Lower lobe of right lung (tissue), 2 donors: ENCODE measurements at places on chromosomes 1 and 21. TPM values are rescaled to one million over a fixed set of nuclear protein-coding genes. Genes with fewer than 3 reads are reported as not detected.

Gene AADACL3
- total RNA-seq = not detected

DNA sequence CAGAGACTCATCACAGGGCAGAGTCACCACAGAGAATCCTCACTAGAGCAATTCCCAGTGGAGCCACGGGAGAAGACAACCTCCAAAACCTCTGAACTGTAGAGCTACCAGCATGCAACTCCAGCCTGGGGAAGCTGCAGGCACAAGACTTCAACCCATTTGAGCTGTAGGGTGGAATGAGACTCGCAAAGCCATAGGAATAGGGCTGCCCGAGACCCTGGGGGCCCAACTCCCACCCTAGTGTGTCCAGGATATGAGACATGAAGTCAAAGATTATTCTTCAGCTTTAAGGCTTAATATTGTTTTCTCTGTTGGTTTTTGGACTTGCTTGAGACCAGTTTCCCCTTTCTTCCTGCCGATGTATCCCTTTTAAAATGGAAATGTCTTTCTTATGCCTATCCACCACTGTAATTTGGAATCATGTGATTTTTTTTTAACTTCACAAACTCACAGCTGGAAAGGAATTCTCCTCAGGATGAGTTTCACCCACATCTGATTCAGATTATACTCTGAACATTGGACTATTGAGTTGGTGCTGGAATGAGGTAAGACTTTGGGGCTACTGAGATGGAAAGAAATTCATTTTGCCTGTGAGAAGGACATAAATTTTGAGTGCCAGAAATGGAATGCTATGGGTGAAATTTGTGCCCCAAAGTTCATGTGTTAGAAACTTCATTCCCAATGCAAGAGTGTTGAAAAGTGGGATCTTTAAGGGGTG lies 59.6 kb upstream of the ST6GALNAC5 start:
- H3K4me1 ChIP-seq = no peaks in the 10 kb centered on the region
- no peak overlapping the region for H3K4me3 ChIP-seq
- H3K27ac ChIP-seq = no peak overlapping the region
- no peaks in the 10 kb centered on the region for H3K36me3 ChIP-seq
- DNase-seq = no peak
- H3K27me3 ChIP-seq = no peaks in the 10 kb centered on the region

DNA sequence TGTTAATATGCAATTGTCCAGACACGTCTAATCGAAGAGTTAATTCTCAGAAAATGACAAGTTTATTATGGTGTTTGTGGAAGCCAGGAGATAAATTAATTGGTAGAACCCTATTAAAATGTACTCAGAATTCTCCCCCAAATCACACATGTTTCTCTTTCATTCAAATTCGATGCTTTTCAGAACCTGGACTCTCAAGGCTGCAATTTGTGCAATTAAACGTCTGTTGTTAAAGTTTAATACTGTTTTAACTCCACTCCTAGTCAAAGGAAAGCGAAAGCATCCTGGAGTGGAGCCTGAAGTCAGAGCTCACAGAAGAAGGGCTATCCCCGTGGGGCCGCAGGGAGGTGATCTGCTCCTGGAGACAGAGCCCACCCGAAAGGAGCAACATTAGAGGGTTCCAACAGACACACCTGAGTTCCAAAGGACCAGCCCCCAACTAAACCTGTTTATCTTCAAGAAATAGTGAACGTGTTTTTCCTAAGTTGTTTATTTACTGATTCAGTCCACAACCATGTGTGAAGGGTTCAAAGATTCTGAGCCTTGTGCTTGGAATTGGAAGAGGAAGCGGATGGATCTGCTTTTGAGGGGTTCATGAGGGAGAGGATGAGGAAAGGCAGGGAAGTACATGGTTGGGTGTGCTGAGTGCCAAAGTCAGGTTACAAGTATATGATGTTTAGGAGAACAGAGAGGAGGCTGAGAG lies 68.0 kb upstream of the AKT3 start:
- H3K4me1 ChIP-seq = peaks cover 10% of the 10 kb centered on the region
- no peaks in the 10 kb centered on the region for H3K36me3 ChIP-seq
- no peak for DNase-seq

- no peaks in the 10 kb centered on the region for H3K27me3 ChIP-seq
- H3K36me3 ChIP-seq = no peaks in the 10 kb centered on the region
- no peak for DNase-seq
- no peak overlapping the region for H3K4me3 ChIP-seq
- no peak overlapping the region for H3K27ac ChIP-seq
These were observed 28.9 kb downstream of the ITLN2 start for GRCh38 chr1:160925652-160926244.

Gene INAVA
- 7.8 TPM for total RNA-seq

DNA sequence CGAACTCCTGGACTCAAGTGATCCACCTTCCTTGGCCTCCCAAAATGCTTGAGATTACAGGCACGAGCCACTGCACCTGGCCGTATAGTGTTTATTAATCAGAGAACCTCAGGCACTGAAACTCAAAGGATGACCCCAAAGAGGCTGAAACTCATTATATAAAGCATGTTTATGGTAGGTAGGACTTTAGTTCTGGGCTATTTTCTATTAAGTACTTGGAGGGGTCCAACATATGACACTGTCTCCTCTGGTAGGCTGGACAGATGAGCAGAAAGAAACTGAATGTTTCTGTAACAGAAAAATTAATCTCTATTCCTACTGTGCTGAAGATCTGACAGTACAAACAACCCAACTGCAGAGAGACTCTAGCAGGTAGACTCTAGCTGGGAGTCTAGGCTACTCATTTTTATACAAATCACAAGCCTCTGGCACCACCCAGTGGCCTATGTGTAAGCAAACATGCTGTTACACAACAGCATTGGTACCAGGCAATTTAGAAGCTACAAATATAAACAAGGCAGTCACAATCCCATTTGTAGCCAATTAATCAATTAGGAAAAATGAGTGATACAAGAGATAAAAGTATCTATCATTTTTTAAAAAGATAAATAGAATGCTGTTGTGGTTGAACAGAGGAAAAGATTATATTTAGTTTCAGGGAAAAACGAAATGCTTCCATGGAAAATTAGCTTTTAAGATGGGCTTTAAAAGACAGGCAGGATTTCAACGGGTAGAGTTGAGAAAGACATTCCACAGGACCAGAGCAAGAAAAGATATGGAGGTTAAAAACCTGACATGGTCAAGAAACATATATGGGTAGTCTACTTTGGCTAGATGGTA lies 10.4 kb downstream of the DCAF8 start:
- peaks cover 23% of the 10 kb centered on the region for H3K36me3 ChIP-seq
- H3K27ac ChIP-seq = peak overlapping the region; percentile 40
- peaks cover 23% of the 10 kb centered on the region for H3K4me1 ChIP-seq
- peak; percentile 60 for DNase-seq
- H3K27me3 ChIP-seq = no peaks in the 10 kb centered on the region

Gene KDM1A
- total RNA-seq = 38.6 TPM

GRCh38 chr1:98086156-98086555 lies 165.3 kb upstream of the DPYD start:
- H3K4me1 ChIP-seq = no peaks in the 10 kb centered on the region
- H3K27me3 ChIP-seq = no peaks in the 10 kb centered on the region
- no peak overlapping the region for H3K4me3 ChIP-seq
- H3K36me3 ChIP-seq = no peaks in the 10 kb centered on the region
- H3K27ac ChIP-seq = no peak overlapping the region

DNA sequence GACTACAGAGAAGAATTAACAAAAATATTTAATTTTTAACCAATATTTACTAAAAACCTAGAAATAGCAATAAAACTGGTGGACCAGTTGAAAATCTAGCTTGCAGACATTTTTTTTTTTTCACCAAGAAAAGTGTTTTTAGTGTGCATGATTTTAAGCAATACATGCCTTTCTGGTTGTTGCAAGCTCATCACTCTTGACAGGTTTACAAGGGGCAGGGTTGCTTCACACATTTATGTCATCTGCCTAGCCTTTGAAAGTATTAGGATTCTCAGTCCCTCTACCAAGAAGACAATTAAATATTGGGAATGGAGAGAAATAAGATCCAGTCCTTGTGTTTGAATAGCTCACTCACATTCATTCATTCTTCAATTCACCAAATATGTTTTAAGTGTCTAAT lies 53.8 kb upstream of the LYPLAL1 start:
- DNase-seq = no peak
- H3K4me3 ChIP-seq = no peak overlapping the region
- no peaks in the 10 kb centered on the region for H3K36me3 ChIP-seq
- H3K4me1 ChIP-seq = no peaks in the 10 kb centered on the region

GRCh38 chr1:39898648-39899603 lies 2.8 kb downstream of the MYCL start:
- H3K36me3 ChIP-seq = no peaks in the 10 kb centered on the region
- peaks cover 43% of the 10 kb centered on the region for H3K27me3 ChIP-seq
- peak; percentile 57 for DNase-seq
- peaks cover 30% of the 10 kb centered on the region for H3K4me1 ChIP-seq
- H3K4me3 ChIP-seq = no peak overlapping the region

Gene ZSWIM5
- total RNA-seq = 3.6 TPM

- no peaks in the 10 kb centered on the region for H3K27me3 ChIP-seq
- H3K4me1 ChIP-seq = peaks cover 3% of the 10 kb centered on the region
- no peak for DNase-seq
These were observed 23.6 kb upstream of the KIRREL1 start for GRCh38 chr1:157969697-157970485.

- no peak for DNase-seq
- H3K36me3 ChIP-seq = no peaks in the 10 kb centered on the region
- H3K4me1 ChIP-seq = peaks cover 9% of the 10 kb centered on the region
- H3K4me3 ChIP-seq = no peak overlapping the region
- no peak overlapping the region for H3K27ac ChIP-seq
- no peaks in the 10 kb centered on the region for H3K27me3 ChIP-seq
These were observed 71.6 kb downstream of the DNTTIP2 start for GRCh38 chr1:93807311-93807930.

DNA sequence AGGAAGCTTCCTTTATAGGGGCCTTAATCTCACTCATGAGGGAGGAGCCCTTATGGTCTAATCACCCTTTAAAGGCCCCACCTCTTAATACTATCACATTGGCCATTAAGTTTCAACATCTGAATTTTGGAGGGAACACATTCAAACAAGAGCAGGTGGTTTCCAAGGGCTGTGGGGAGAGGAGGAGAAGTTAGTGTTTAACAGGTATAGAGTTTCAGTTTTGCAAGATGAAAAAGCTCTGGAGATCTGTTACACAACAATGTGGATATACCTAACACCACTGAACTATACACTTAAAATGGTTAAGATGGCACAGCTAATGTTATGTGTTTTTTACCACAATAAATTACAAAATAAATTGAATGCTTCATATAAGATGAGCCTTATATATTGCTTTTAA lies 113.4 kb upstream of the DNAH14 start:
- no peaks in the 10 kb centered on the region for H3K4me1 ChIP-seq
- H3K4me3 ChIP-seq = no peak overlapping the region
- H3K27me3 ChIP-seq = no peaks in the 10 kb centered on the region
- DNase-seq = no peak

- no peaks in the 10 kb centered on the region for H3K36me3 ChIP-seq
- no peak for DNase-seq
- H3K27ac ChIP-seq = no peak overlapping the region
- H3K4me1 ChIP-seq = peaks cover 20% of the 10 kb centered on the region
- no peak overlapping the region for H3K4me3 ChIP-seq
These were observed 50.1 kb downstream of the ZNF281 start for GRCh38 chr1:200359610-200360163.

DNA sequence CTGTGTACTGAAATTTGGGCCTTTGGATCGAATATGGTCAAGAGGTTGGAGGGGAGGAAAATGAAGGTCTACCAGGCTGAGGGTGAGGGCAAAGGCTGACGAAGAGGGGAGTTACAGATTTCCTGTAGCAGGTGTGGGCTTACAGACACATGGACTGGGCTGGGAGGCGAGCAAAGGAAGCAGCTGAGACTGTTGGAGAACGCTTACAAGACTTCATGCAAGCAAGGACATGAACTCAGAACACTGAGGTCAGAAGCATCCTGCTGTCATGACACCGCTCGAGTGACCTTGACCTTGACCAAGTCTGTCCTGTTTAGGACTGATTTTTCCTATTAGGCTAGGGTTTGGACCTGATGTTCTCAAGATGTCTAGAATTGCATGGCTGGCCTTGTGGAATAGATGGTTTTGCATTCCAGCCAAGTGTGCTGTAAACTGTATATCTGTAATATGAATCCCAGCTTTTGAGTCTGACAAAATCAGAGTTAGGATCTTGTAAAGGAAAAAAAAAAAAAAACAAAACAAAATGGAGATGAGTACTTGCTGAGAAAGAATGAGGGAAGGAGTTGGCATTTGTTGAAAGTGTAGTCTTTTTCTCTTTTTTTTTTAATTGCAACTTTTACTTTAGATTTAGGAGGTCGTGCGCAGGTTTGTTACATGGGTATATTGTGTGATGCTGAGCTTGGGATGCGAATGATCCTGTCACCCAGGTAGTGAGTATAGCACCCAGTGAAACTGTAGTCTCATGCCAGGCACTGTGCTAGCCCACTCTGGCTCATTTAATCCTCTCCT lies 5.8 kb downstream of the ELF3 start:
- DNase-seq = no peak
- H3K27ac ChIP-seq = no peak overlapping the region
- H3K27me3 ChIP-seq = no peaks in the 10 kb centered on the region
- H3K4me3 ChIP-seq = no peak overlapping the region

Gene KRTAP10-1
- total RNA-seq = not detected

Gene CR1L
- 1.3 TPM for total RNA-seq

Gene SLC25A34
- 3.5 TPM for total RNA-seq

- no peaks in the 10 kb centered on the region for H3K4me1 ChIP-seq
- no peaks in the 10 kb centered on the region for H3K27me3 ChIP-seq
- no peaks in the 10 kb centered on the region for H3K36me3 ChIP-seq
- H3K27ac ChIP-seq = no peak overlapping the region
- H3K4me3 ChIP-seq = no peak overlapping the region
These were observed 178.6 kb downstream of the GPR52 start for GRCh38 chr1:174626031-174627025.

Gene CASZ1
- total RNA-seq = 47.5 TPM

GRCh38 chr21:45554477-45555175 lies 12.4 kb upstream of the SLC19A1 start:
- H3K36me3 ChIP-seq = no peaks in the 10 kb centered on the region
- DNase-seq = peak; percentile 89
- H3K27ac ChIP-seq = peak overlapping the region; percentile 65
- H3K27me3 ChIP-seq = no peaks in the 10 kb centered on the region
- peaks cover 27% of the 10 kb centered on the region for H3K4me1 ChIP-seq

DNA sequence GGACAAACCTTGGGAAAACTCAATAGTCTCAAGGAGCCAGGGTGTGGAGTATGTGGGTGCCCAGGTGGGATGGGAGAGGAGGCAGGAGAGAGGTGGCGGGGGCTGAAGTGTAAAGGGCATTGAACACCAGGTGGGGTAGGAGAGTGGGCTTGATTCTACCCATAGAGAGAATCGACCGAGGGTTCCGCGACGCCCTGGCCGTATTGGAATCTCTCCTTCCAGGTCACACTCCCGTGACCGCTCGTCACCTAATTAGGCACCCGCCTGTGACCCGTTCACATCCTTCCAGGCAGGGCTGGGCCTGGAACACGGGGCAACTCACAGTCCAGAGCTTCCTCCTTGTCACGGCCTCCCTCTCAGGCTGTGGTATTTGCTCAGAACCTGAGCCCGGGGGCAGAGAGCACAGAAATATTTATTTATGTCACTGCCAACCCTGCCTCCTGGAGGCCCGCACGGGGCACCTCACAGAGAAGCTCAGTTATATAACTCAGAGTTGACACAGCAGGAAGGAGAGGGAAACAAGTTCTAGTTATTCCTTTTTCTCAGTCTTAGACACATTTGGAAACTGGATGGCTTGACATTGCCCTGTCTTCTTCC lies 12.0 kb downstream of the NCMAP start:
- no peak overlapping the region for H3K4me3 ChIP-seq
- no peaks in the 10 kb centered on the region for H3K27me3 ChIP-seq
